ENCODE measurements at places on chromosomes 2 and 18.
A peak's percentile ranks its signal among the peaks of the same experiment; 100 is the strongest.

DNA sequence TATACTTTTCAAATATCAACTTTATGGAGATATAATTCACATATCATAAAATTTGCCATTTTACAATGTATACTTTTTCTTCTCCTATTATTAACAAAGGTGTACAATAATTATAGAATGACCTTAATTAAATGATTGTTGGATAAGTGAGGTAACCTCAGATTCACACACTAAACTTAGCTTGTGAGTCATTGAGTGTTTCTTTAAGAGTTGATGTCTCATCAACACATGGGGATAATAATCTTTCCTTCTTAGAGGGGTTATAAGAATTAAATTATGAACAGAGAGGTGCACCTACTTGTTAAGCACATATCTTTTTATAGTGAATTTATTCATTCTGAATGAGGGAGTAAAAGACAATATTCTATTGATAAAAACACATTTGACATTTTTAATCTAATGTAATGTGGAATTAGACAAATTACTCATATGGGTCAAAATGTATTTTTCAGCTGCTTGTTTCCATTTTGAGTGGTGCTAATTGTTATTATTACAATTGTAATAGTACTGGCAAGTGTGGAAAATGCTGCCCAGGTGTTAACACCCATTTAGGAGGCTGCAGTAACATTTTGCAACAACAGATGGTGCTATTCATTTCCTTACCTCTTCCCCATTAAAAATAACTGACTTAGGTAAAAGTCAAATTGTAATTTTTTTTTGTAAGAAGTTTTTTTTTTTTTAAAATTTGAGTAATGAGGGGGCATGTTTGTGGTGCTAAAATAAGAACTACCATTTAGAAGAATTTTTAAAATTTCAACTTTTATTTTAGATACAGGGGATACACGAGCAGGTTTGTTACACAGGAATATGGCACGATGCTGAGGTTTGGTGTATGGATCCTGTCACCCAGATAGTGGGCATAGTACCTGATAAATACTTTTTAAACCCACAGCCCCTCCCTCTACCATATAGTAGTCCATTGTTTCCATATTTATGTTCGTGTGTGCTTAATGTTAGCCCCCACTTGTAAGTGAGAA lies 32.1 kb upstream of the DYNAP start:
- peak; percentile 10 for DNase-seq

DNA sequence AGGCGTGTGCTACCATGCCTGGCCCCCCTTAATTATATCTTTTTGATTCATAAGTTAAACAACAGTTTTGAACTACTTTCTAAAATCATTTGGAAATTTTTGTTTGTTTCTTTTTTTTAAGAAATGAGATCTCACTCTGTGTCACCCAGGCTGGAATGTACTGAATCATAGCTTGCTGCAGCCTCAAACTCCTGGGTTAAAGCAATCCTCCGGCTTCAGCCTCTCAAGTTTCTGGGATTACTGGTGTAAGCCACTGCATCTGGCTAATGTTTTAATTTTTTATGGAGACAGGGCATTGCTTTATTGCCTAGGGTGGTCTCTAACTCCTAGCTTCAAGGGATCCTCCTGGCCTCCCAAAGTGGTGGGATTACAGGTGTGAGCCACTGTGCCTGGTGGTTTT lies 71.5 kb downstream of the BABAM2 start:
- no peak for DNase-seq

DNA sequence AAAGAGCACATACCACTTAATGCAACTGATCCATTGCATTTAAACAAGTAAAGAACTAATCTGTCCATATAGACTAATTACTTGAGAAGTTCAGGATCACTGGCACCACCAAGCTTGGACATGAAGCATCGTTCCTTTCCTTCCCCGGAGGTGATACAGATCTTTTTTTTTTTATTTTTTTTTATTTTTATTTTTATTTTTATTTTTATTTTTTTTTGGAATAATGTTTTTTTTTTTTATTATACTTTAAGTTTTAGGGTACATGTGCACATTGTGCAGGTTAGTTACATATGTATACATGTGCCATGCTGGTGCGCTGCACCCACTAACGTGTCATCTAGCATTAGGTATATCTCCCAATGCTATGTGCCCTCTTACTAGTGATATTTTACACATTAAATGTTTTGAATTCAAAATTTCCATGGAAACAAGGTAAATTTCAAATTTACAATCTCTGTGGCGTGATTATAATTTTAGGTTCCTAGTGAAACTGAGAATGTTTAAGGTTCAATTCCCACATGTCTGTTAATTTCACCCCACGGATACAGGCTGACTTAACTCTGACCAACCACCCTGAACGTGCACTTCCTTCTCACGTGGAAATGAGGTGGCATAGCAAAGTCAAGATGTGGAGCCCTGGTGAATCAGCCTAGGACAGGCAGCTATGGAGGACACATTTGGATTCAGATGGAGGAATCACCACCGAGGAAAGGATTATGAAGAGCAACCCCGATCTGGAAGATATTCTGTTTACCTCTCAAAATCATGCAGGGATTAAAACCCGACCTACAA lies 101.6 kb upstream of the THOC1 start:
- no peak for DNase-seq

DNA sequence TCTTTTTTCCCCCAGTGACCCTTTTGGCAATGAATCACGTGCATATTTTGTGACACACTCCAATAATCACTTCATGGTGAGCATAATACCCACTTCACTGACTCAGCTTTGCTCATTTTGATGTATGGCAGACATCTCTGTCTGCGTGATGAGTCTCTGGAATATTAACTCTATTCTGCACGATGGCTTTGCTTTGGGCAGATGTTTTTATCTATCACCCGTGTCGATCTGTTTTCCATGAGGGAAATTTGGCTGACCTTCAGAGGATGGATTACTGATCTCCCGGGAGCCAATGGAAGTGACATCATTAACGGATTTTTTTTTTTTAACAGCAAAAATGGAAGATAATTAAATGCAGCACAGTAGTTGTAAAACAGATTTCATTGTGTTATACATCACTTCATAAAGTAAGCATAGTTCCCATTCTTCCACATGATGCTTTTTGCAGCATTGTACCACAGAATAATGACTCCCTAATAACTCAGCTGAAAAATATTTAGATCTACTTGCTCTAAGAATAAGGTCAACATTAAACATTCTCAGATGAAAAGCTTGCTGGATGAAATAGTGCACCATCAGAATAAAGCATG lies 29.8 kb downstream of the CDC42EP3 start:
- no peak for DNase-seq

DNA sequence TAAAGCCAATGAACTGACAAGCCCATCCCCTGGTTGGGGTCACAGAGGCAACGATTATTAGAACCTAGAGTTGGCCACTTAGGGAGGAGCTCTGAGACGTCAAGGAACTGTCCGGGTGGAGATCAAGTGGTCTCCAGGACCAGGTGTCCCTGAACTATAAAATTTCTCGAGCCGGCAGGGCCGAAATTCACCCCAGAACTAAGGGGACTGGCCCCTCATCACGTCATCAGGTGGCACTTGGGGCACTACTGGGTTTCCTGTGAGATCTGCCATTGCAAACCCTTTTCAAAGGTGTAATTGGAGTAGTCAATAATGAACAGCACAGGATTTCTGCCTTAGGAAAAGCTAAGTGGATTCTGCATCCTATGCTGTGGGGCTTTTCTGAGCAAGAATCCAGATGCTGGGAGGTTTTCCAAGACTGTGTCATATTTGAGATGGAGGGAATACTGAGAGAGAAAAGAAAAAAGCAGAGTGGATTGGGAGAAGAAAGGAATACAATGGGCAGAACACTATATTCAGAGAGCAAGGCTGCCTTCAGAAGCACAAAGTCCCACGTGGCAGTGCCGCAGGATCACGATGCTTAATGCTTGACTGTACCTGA lies 113.6 kb downstream of the ALPK2 start:
- DNase-seq, result no peak

DNA sequence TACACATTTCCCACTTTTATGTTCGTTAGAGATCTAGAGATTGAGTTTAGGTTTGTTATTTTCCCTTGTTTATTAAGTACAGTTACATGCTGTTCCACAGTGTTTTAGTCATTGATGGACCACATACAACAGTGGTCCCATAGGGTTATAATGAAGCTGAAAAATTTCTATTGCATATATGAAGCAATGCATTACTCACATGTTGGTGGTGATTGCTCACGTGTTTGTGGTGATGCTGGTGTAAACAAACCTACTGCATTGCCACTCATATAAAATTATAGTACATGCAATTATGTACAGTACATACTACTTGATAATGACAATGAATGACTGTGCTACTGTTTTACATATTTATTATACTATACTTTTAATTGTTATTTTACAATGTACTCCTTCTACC lies 51.0 kb upstream of the NXPH2 start:
- DNase-seq, result no peak

- peak; percentile 35 for DNase-seq
Observed at GRCh38 chr2:72745679-72746368, 80.0 kb downstream of the EXOC6B start.

GRCh38 chr2:45264227-45265225 lies 255.3 kb upstream of the SIX2 start:
- DNase-seq, result no peak

GRCh38 chr2:133456156-133456555 lies 112.1 kb downstream of the NCKAP5 start:
- no peak for DNase-seq

GRCh38 chr2:192379736-192380135 lies 185.0 kb upstream of the TMEFF2 start:
- DNase-seq, result no peak

- DNase-seq, result no peak
Observed at GRCh38 chr18:64403784-64404503, 255.1 kb upstream of the LINC00305 start.

- DNase-seq, result no peak
Observed at GRCh38 chr2:239294571-239295054, 106.2 kb downstream of the HDAC4 start.

- peak; percentile 8 for DNase-seq
Observed at GRCh38 chr2:64524604-64525316, 632 bp downstream of the AFTPH start.

- no peak for DNase-seq
Observed at GRCh38 chr2:122003196-122003940, 247.9 kb downstream of the TSN start.

DNA sequence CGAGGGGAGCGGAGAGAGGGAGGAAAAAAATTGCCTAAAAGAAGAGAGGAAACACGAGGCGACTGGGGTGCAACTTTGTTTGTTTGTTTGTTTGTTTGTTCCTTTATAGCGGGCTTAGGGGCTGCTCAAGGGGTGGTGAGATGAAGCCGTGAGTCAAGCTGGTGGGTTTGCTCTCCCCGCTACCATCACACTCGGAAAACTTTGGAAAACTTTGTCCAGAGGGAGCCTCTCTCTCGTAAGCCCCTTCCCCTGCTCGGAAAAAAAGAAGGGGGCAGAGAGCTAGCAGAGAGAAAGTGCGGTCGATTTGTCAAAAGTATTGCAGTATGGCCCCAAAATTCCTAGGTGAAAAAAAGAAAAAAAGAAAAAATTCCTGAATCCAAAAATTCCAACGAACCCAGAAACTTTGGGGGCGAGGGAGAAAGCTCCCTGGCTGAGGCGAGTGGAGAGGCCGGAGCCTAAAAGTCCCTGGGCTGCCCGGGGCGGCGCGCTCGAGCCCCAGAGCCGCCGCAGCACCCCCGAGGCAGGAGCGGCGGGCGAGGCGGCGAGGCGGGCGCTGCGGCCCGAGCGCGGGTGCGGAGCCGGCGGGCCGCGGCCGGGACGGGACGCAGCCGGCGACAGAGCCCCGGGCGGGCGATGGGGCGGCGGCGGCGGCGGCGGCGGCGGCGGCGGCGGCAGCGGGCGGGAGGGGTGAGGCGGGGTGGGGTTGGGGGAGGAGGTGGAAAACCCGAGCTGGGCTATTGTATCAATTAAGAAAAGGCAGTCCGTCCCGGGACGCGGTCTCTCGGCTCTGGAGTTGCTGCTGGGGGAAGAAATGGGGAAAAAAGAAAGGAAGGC lies 558 bp upstream of the CYP26B1 start:
- DNase-seq, result no peak

- DNase-seq, result no peak
Observed at GRCh38 chr2:20229322-20230113, 4.6 kb upstream of the SDC1 start.

- DNase-seq, result no peak
Observed at GRCh38 chr2:237625216-237625705, 2.1 kb upstream of the LRRFIP1 start.

DNA sequence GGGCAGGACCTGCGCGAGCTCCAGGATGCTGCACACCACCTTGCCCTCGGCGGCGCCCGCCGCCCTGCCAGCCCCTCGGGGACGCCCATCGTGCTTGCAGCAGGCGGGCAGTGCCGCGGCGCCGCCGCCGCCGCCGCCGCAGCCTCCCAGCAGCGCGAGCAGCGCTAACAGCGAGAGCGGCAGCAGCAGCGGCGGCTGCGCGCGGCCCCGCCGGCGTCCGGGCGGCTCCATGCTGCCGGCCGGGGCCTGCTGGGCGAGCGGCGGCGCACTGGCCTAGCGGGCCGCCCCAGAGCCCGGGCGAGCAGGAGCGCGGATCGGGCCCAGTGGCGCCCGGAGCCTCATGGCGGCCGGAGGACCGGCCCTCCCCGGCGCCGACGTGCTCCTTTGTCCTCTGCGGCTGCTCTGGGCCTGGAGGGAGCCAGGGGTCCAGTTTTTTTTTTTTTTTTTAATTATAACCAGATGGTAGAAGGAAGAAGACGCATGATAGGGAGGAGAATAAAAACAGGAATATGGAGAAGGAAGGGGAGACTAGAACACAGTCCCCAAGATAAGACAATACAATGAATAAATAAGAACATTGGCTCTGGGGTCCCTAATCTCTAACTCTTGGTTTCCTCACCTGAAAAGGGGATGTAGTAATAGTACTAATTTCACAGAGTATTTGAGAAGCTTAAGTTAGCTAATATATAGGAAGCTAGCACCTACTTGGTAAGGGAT lies 17.1 kb upstream of the ANKRD62 start:
- no peak for DNase-seq

GRCh38 chr2:192499476-192499875 lies 304.7 kb upstream of the TMEFF2 start:
- no peak for DNase-seq

DNA sequence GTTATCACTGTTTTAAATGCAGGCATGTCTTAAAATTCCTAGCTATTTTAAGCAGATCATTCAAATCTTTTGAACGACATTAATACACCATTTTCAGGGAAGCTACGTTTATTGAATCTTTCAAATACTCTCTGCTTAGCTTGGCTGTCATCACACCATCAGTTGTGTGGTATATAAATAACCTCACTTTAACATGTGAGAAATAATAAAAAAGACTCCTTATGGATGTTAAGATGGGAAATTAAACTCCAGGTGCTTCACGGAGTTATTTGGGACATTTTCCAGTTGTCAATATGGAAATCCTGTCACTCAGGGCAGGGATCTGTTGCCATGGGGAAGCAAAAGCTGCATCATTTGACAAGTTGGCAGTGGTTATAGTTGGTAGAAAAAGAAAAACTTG lies 649.2 kb upstream of the CDH2 start:
- no peak for DNase-seq

DNA sequence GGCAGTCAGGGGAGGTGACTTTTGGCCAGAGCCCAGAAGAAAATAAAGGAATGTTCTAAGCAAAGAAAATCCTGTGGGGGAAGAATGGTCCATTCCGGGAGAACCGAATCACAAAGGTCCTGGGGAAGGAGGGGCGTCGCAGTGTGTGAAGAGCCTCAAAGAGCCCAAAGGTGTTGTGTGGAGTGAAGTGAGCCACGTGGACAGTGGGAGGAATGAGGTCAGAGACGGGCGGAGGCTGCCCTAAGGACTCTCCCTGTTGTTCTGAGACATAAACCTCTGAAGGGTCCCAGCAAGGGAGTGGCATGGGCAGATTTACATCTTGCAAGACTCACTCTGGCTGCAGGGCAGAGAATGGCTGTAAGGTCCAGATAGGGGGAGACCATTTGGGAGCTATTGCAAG lies 91.3 kb upstream of the SEC11C start:
- DNase-seq, result no peak
